ENCODE measurements at places on chromosomes 5 and 9.

DNA sequence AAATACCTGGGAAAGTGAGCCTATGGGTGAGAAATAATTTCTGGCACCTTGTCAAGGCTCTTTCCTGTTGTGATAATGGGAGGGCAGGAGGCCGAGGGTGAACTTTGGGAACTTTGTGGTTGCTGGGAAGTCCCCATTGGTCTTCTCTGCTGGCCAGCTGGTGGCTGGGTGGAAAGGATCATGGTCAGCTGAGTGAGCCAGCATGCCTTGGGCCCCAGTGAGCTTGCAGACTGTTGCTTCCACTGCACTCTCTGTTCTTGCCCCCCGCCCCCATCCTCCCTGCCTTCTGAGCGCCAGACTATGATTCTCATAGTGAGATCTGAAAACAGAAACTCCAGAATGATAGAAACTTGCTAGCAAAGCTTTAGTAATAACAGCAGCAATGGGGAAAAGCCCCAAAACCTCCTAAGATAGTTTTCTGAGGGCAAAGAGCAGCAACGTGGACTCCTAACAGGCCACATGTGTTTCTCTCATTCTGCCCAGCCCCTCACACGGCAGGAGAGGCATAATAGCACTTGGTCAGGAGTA is 139.2 kb upstream of the SMARCA2 start:
- no peaks in the 10 kb centered on the region for H3K4me1 ChIP-seq
- no peak overlapping the region for H3K4me3 ChIP-seq
- H3K36me3 ChIP-seq: no peaks in the 10 kb centered on the region
- H3K27me3 ChIP-seq: no peaks in the 10 kb centered on the region
- no peak overlapping the region for H3K27ac ChIP-seq
- no peak for DNase-seq

GRCh38 chr5:154117930-154118329 is 72.6 kb upstream of the GALNT10 start:
- H3K27ac ChIP-seq: no peak overlapping the region
- H3K36me3 ChIP-seq: no peaks in the 10 kb centered on the region
- H3K27me3 ChIP-seq: peaks cover 3% of the 10 kb centered on the region
- H3K4me3 ChIP-seq: no peak overlapping the region
- H3K4me1 ChIP-seq: no peaks in the 10 kb centered on the region
- no peak for DNase-seq

DNA sequence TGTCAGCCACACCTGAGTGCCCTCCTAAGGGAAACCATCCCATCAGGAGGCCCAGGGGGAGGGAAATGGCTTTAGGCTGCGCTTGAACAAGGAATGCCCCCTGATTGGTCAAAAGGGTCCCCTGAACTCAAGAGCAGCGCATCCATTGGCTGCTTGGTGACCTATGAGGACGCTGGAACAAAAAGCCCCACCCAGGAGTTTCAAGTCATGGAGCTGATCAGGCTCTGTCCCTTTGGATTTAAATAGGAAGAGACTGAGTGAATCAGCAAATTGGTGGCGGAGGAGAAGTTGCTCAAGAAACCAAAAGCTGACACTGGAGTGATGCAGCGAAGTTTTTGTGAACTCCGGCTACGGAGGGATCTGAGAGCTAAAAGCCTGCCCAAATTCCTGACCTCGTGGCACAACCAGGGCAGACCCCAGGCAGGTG is 66.7 kb downstream of the SMIM23 start:
- no peak overlapping the region for H3K27ac ChIP-seq
- H3K4me1 ChIP-seq: no peaks in the 10 kb centered on the region
- no peaks in the 10 kb centered on the region for H3K27me3 ChIP-seq

DNA sequence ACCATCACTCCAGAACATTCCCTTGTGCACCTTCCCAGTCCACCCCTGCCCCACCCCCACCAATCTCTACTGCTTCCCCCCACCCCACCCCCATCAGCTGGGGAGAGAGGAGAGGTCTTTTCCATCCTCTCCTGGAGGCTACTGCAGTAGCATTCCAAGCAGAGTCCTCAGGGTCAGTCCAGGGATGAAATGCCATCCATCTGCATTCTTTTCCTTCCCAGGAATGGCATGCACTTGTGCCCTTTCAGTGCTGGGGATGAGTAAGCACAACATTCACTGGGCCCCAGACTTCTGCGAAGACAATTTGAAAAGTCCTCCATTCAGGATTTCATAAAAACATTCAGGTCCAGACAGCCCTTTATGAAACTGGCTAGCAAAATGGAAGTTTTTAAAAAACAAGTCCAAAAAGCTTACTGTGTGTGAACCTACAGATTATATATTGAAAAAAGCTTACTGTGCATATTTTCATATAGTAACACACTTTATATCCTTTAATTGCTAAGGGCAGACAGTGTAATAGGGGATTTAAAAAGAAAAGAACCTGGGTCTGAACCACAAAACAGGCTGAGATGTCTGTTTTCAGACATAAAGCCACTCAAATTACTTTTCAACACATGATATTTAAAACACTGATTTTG is 50.0 kb upstream of the GOLPH3 start:
- peaks cover 4% of the 10 kb centered on the region for H3K36me3 ChIP-seq
- peak; percentile 75 for DNase-seq

GRCh38 chr9:73155377-73155776 is 3.7 kb downstream of the ANXA1 start:
- peaks cover 7% of the 10 kb centered on the region for H3K4me1 ChIP-seq
- peaks cover 15% of the 10 kb centered on the region for H3K36me3 ChIP-seq
- DNase-seq: no peak
- no peaks in the 10 kb centered on the region for H3K27me3 ChIP-seq
- H3K4me3 ChIP-seq: no peak overlapping the region
- H3K27ac ChIP-seq: no peak overlapping the region

- H3K4me3 ChIP-seq: no peak overlapping the region
- DNase-seq: no peak
- no peak overlapping the region for H3K27ac ChIP-seq
Observed at GRCh38 chr5:60594715-60595477, 105.1 kb downstream of the DEPDC1B start.

DNA sequence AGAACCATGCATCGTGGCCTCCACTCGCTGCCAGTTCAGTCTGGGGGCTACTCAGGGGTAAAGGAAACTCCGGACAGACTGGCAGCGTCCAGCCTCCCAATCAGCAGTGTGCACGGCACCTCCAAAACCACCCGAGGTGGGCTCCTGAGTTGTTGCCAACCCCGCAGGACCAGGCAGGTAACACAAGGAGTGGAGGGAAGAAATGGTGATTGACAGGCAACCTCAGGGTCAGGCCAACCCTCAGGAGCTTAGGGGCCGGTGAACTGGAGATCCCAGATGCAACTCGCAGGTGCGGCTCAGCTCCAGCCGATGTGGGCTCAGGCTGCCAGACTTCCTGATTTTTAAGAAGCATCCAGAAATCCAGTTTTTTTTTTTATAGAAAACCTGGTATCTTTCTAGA is 37.3 kb upstream of the AKNA start:
- H3K4me1 ChIP-seq: no peaks in the 10 kb centered on the region
- peaks cover 35% of the 10 kb centered on the region for H3K27me3 ChIP-seq
- H3K4me3 ChIP-seq: no peak overlapping the region
- no peak for DNase-seq
- H3K36me3 ChIP-seq: no peaks in the 10 kb centered on the region

DNA sequence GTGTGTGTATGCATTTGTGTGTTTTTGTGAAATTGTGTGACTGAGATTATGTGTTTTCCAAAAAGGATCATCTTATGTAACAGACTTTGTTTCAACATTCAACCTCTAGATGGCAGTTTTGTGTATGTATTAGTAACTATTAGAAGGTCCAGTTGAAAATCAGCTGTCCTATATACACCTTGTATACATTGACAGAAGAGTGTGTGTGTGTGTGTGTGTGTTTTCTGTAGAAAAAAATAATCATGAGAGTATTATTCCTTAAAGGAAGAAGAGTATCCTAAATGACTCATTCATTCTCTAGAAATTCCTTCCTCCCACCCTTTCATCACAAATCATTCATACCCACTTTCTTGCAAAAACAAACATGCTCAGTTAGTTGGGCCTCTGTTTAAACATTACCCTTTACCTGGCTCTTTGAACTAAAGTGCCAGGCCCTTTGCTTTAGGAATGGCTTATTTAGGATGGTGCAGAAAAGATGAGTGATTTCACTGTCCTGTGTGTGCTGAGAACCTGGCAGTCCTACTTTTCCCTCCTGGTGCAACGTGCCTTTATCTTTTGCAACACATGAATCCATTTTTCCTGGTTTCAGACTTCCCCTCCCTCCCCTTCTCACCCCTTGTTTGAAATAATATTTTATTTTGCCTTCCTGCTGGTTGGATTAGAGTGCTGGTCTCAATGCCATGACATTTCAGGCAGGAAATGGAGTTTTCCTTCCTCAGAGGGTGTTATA is 152.2 kb downstream of the ARHGAP26 start:
- no peak overlapping the region for H3K27ac ChIP-seq
- H3K4me1 ChIP-seq: peaks cover 7% of the 10 kb centered on the region
- no peaks in the 10 kb centered on the region for H3K36me3 ChIP-seq
- DNase-seq: peak; percentile 77
